ENCODE measurements at places on chromosomes 16 and 17.

DNA sequence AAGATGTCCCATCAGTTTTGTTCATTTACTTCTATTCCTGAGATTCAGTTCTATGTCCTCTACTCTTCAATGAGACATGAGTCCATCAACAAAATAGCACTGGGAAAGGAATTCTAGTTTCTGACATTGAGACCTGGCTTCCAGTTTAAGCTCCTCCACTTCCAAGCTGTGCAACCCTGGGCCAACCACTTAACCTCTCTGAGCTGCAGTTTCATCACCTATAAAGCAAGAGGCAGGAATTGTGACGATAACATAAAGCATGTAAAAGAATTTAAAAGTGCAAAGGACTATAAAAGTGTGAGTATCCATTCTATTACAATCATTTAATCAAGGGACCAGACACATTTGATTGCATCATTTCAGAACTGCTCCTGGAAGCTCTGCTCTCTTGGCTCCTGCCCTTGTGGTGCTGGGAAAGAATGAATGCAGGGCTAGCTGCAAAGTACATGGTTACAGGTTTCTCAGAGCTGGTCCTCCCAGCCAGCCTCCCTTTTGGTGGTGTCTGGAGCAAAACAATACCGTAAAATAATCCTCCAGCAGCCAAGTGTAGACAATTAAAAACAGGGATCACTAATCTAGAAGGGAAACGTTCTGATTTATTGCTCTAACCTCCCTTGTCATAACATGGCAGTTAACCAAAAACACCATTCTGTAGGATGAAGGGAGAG lies 113.9 kb downstream of the VPS53 start:
- DNase-seq: no peak

GRCh38 chr17:7582396-7583252 lies 1.0 kb upstream of the MPDU1 start:
- no peak for DNase-seq

- peak; percentile 48 for DNase-seq
These were observed 837 bp downstream of the LRRC59 start for GRCh38 chr17:50396261-50397110.

GRCh38 chr16:88770461-88771293 lies 14.3 kb downstream of the PIEZO1 start:
- peak; percentile 71 for DNase-seq

DNA sequence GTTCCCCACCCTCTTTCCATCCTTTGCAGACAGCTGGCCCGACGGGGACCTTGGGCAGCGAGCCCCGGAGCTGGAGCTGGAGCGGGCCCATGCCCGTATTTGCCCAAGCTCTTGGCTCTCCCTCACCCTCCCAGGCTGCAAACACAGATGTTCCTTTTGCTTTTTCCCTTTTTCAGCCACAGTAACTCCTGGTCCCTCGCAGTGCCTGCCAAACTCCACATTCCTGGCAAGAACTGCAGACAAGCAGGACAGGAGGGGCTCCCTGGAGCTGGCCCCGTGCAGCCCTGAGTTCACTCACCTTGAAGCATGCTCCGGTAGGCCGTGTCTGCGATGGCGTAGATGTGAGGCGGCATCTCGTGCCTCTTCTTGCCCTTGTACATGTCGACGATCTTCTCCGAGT lies 33.9 kb downstream of the MYH11 start:
- DNase-seq: no peak

DNA sequence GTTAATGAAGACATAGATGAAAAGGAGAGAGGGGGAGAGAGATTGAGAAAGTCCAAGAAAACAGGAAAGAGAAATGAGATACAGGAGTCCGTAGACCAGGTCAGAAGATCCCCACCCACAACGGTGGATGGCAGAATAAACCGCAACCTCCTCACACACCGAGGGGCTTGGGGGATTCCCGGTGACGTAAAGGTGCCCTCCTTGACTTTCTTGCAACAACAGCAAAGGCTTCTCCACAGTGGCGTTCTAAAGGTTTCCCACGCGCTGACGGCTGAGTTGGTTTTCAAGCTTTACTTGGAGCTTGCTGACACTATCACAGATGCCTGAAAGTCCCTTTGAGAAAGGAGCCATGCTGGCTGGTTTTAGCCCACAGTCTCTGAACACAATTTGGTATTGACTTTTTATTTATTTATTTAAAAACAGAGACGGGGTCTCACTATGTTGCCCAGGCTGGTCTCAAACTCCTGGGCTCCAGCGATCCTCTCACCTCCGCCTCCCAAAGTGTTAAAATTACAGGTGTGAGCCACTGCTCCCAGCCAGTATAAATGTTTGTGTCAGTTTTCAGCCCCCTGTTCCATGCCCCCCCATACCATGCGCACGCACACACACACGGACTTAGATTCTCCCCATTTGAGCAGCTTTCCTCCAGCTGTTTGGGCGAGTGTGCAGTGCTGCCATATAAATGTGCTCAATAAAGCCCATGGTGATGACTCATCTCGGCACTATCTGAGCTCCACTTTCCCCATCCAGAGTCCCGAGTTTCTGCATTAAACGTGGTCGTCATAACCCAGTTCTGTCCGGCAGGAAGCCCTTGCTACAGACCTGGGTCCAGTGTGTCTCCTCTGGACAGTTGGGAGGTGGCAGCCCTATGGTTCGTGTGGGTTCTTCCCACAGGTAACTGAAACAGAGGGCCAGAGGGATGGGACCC lies 33.0 kb upstream of the SEC14L1 start:
- no peak for DNase-seq

DNA sequence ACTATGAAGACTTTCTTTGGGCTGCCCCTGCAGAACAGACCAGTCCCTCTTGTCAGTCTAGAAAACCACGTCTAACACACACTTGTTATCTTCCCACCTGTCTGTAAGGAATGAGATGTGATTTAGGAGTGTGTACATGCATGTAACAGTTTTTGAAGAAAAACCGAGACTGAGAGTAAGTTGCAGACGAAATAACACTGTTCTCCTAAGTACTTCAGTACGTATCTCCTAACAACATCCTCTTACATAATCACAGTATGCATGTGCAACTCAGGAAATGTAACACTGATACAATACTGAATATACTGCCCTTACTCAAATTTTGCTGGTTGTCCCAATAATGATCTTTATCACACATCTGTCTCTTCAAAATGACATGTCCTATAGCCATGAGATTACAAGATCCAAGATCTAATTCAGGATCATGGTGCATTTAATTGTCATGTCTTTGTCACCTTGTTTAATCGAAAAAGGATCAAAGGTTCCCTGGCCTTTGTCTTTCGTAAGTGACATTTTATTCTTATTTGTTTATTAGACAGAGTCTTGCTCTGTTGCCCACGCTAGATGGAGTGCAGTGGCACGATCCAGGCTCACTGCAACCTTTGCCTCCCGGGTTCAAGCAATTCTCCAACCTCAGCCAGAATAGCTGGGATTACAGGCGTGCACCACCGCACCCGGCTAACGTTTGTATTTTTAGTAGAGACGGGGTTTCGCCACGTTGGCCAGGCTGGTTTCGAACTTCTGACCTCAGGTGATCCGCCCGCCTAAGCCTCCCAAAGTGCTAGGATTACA lies 25.6 kb downstream of the CREBBP start:
- peak; percentile 58 for DNase-seq

DNA sequence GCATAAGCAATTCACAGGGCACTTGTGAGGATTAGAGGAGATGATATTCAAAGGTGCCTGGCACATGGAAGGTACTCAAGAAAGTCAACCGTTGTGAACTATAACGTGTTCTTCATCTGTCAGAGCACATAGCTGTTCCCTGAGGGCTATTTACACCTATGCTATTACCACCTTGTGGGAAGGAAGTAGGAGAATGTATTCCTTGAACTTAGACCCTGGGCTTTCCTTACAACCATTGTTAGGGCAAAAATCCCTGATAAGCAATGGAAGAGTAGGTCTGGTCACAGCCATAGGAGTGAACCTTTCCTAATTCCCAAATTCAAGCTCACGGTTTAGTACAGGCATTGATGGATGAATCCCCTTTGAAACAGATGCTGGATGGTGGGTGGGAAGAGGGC lies 188.6 kb downstream of the HAPSTR1 start:
- DNase-seq: no peak
